ENCODE measurements at places on chromosomes 6 and 20.

GRCh38 chr6:110529355-110529754, 52.9 kb upstream of the SLC22A16 start:
- no peak for DNase-seq
- H3K27me3 ChIP-seq: no peaks in the 10 kb centered on the region
- H3K4me3 ChIP-seq: no peak overlapping the region
- peak overlapping the region; percentile 85 for H3K27ac ChIP-seq
- H3K36me3 ChIP-seq: no peaks in the 10 kb centered on the region

DNA sequence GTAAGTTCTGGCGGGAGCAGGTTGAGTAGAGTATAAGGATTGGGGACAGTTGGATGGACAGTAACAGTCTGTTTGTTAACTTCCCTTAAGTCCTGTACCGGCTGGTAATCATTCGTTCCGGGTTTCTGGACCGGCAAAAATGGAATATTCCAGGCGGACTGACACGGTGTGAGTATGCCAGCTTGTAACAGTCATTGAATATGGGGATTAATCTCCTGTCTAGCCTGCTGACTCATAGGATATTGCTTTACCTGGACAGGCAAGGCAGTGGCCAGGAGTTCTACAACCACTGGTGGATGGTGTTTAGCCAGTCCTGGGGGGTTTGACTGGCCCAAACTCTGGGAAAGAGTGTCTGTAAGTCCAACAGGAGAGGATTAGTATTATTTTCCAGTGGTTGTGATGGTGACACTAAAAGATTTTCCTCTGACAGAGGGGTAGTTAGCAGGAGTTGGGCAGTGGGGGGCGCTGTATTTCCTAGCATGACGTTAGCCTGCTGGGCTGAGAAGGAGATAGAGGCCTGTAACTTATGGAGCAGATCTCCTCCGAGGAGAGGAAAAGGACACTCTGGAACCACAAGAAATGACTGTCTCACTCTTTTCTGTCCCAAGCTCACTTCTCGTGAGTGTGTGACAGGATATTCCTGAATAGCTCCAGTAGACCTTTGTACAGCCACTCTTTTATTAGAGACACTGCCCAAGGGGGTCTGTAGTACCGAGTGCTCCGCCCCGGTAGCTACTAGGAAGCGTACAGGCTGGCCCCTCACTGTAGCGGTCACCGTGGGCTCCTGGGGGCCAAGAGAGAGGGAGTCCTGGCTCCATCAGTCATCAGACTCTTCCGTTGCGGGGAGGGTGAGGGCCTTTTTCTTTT, 152.2 kb downstream of the TRIM27 start:
- H3K4me3 ChIP-seq: no peak overlapping the region
- H3K4me1 ChIP-seq: peaks cover 9% of the 10 kb centered on the region
- DNase-seq: no peak
- H3K36me3 ChIP-seq: peaks cover 5% of the 10 kb centered on the region

DNA sequence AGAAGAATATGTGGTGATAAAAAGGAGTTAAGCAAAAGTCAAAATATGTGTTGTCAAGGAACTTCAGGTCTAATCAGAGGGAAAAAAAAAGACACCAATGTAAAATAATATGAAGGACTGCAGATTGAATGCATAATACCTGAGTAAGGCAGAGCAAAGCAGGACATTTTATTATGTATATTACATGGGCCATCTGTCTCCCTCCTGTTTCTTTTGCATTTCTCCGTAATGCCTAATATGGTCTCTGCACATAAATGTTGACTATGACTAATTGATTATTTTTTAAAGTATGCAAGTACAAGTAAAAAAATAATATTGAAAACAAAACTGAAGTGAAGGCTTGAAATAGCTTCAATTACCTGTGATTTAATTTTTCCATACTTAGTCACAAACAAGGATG, 384.7 kb upstream of the MAN1A1 start:
- no peaks in the 10 kb centered on the region for H3K4me1 ChIP-seq
- no peaks in the 10 kb centered on the region for H3K36me3 ChIP-seq
- peaks cover 15% of the 10 kb centered on the region for H3K27me3 ChIP-seq
- no peak for DNase-seq
- H3K4me3 ChIP-seq: no peak overlapping the region

- DNase-seq: no peak
- no peak overlapping the region for H3K4me3 ChIP-seq
- no peaks in the 10 kb centered on the region for H3K4me1 ChIP-seq
Observed at GRCh38 chr6:80725156-80725930, 618.9 kb downstream of the BCKDHB start.

DNA sequence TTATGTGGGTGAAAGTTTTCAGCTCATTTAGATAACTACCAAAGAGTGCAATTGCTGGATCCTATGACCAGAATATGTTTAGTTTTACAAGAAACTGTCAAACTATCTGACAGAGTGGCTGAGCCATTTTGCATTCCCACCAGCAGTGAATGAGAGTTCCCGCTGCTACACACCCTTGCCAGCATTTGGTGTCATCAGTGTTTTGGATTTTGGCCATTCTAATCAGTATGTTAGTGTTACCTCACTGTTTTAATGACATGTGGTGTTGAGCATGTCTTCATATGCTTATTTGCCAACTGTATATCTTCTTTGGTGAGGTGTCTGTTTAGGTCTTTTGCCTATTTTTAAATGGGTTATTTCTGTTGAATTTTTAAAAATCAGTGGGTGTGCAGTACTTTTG, 120.9 kb downstream of the CFAP61 start:
- peaks cover 8% of the 10 kb centered on the region for H3K36me3 ChIP-seq
- DNase-seq: no peak
- H3K27me3 ChIP-seq: peaks cover 2% of the 10 kb centered on the region
- H3K4me1 ChIP-seq: no peaks in the 10 kb centered on the region
- no peak overlapping the region for H3K27ac ChIP-seq

GRCh38 chr6:91715171-91715805, 1128.4 kb upstream of the MAP3K7 start:
- H3K4me3 ChIP-seq: no peak overlapping the region
- H3K27me3 ChIP-seq: no peaks in the 10 kb centered on the region
- H3K4me1 ChIP-seq: no peaks in the 10 kb centered on the region
- DNase-seq: no peak
- no peaks in the 10 kb centered on the region for H3K36me3 ChIP-seq

DNA sequence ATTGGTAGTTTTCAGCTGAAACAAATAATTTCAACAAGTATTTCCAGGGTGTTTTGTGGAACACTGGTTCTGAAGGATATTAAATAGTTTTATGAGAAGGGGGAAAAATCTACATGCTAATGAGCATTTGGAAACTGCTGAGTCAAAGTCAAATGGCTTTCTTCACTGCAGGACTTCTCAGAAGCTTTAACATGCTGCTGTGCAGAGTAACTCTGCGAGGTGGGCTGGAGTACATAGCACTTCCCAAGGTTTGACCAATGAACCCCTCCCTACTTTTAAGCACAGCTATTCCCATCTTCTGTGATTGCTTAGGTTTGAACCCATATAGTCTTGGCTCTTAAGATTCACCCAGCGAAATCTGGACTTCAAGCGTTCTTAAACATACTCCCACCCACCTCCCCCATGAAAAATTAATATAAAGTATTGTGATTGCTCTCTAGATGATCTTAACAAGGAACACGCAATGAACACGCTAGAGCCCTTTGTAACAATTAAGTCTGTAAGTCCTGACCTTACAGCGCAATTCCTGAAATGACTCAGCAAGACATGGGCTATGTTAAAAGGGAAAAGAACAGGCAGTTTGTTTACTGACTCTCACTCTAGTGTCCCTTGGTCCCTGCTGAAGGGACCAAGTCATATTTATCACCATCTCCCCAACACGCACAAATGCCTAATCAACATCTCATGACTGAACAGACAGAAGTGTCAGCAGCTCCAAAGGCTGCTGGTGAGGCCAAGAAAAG, 105.2 kb downstream of the NFATC2 start:
- DNase-seq: no peak
- H3K4me3 ChIP-seq: no peak overlapping the region
- peaks cover 14% of the 10 kb centered on the region for H3K4me1 ChIP-seq

DNA sequence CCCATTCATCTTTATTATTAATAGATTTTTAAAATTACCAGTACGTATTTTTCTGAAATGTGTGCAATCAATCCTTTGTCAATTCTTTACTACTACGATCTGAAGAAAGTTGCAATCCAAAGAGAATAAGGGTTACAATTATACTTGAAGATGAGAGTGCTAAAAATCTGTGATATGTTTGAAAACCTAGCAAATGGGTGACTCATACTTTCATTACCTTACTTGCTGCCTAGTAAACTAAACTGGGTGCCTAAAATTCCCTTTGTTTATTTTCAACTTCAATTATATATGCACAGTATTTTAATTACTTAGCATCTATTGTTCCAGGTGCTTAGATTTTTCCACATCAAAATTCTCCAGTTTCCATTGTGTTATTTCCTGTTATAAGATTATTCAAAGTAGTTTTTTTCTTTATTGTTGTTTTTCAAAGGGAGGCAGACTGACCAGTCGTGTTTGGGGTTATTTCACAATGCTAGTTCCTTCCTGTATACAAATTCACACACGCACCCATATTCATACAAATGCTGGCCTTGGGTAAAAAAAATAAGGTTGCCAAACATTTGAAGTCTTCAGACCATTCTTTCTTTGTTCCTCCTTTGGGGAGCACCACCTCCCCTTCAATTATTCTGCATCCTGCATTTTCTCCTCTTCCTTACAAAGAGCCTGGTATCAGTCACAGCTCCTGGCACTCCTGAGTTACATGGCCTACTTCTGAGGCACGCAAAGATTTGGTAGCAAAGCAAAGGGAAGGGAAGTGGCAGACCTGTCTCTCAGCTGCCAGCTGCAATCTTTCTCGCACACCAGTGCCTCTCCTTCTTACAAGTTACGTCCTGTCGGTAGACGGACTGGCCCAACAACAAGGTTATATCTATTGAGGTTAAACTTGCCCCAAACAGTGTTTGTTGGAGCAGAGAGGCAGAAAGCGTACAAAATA, 16.2 kb upstream of the FAM135A start:
- H3K36me3 ChIP-seq: no peaks in the 10 kb centered on the region
- H3K27ac ChIP-seq: no peak overlapping the region
- H3K27me3 ChIP-seq: peaks cover 2% of the 10 kb centered on the region
- H3K4me1 ChIP-seq: no peaks in the 10 kb centered on the region
- H3K4me3 ChIP-seq: no peak overlapping the region
- no peak for DNase-seq

DNA sequence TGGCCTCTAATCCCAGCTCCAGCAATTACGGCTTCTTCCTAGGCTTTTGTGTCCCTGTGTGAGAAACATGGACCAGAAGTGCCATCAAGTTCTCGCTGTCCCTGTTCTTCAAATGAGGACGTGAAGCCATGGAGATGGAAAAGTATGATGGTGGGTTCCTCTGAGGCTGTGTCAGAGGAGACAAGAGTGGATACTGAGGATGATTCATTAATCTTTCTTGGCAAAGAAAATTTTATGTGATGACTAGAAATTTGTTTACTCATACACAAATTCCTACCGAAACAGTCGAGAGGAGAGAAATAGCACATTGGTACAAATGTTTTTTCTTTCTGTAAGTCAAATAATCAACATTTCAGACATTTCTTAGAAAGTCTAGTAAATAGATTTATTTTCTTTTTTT, 35.0 kb upstream of the PNRC1 start:
- DNase-seq: no peak
- no peaks in the 10 kb centered on the region for H3K36me3 ChIP-seq
- H3K4me1 ChIP-seq: peaks cover 10% of the 10 kb centered on the region
- no peaks in the 10 kb centered on the region for H3K27me3 ChIP-seq

DNA sequence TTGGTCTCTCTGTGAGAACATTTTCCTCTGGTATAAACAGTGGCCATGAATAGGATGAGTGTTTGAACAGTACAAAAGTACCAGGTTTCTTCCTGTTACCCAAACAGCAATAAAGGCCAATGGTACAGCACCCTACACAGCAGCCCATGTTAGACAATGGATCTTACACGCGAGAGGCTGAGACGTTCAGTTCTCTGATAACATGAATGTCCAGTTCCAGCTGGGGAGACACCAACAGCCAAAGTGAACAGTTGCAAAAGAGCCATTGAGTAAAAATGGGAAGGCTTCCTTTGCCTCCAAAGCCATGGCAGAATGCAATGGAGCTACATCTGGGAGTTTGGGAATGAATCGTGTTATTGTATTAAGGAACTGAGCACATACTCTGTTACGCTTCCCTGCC, 246.8 kb upstream of the SGK1 start:
- no peaks in the 10 kb centered on the region for H3K36me3 ChIP-seq
- peak; percentile 4 for DNase-seq
- peaks cover 11% of the 10 kb centered on the region for H3K4me1 ChIP-seq
- no peak overlapping the region for H3K4me3 ChIP-seq

DNA sequence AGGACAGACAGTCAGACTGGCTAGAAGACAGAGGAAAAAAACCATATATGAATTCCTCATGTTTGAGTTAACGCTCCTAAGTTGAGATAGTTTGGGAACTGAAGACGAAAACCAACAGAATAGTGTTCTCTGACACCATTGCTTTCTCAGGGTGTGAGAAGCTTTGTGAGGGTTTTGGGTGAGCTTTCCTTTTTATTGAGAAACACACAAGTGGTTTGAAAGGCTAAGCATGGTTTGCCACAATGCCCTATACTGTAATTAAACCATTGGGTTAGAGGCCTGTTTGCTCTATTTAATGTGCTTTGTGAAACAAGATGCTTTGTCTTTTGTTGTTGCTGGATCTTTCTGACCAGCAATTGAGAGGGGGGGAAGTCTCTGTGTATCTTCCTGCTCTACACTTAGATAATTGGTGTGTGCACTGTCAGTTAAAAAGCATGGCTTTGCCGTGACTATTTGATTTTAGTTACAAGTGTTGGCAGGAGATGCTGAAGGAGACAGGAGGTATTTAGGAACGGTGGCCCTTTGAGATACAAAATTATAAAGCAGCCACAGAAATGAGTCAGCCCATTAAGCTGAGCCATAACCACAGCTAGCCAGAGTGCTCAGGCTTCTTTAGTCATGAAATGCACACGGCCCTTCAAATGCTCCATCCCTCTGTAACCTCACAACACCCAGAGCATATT, 273.0 kb upstream of the PREP start:
- no peaks in the 10 kb centered on the region for H3K4me1 ChIP-seq
- no peak overlapping the region for H3K4me3 ChIP-seq
- H3K27me3 ChIP-seq: no peaks in the 10 kb centered on the region
- peaks cover 6% of the 10 kb centered on the region for H3K36me3 ChIP-seq
- H3K27ac ChIP-seq: no peak overlapping the region

DNA sequence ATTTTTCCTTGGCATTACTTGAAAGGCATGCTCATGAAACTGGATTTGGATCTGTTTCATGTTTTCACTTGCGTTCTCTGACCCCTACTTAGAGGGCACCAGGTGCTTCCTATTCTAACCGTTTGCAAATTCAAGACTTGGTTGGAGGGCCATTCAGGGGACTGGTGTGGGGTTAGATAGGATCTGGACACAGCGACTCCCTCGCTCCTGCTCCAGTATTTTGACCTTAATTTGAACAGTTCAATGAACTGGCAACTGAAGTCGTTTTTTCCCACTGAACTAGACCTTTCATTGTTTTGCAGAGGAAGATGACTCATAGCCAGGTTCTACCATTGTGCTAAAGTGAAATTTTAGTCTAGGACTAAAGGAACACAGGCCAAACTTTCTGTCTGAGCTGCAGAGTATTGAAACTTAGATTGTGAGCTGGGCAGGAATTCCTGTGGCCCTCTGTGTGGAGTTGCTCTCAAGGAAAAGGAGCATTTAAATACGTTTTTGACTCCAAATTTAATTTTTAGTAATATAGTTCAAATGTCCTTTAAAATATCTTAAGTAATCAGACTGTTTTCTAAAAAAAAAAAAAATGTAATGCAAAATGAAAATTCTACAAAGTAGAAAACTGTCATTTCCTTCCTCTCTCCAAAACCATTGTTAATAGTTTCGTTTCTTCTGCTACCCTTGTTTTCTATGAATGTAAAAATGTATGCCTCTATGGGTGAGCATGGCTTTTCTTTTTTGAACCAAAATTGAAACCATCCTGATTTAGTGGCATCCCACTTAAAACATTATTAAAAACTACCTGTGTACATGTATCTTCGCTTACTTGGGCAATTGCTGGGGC, 64.8 kb downstream of the UTRN start:
- peaks cover 16% of the 10 kb centered on the region for H3K4me1 ChIP-seq
- no peak overlapping the region for H3K4me3 ChIP-seq
- H3K36me3 ChIP-seq: no peaks in the 10 kb centered on the region
- no peak for DNase-seq
- no peaks in the 10 kb centered on the region for H3K27me3 ChIP-seq
